Mammary epithelial cell (primary cell): ENCODE measurements at places on chromosomes 2 and 18. TPM values are rescaled to one million over a fixed set of nuclear protein-coding genes. Genes with fewer than 3 reads are reported as not detected.

- no peak for DNase-seq
These were observed 614.2 kb upstream of the REG3G start for GRCh38 chr2:78411303-78411702.

DNA sequence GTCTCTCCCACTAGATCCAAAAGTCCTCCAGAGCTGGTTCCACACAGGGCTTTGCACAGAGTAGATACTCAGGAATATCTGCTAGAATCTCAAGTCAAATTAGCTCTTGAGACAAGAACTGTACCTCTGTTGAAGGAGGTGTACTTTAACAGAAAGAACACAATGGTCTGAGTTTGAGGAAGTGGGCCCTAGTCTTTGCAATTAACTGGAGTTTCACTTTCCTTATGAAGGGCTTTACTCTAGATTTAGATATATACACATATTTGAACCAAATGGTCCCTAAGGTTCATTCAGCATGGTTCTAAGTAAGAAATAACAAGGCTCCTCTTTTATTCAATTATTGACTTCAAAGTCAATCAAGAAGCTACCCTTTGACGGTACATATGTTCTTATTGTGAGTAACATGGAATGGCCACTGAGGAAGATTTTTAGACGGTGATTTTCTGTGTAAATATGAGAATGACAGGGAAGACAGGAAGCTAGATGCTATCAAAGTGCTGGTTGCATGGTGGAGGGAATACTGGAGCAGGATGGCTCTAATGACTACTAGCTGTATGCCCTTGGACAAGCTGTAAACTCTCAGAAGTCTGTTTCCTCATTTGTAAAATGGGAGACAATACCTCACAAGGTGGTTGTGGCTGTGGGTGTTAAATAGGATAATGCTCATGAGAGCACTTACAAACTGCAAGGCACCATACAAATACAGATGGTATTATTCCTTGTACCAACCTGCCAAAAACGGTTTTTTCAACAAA is 73.5 kb upstream of the SERTAD2 start:
- no peak for DNase-seq

The CYRIA gene
- 2.0 TPM for total RNA-seq

DNA sequence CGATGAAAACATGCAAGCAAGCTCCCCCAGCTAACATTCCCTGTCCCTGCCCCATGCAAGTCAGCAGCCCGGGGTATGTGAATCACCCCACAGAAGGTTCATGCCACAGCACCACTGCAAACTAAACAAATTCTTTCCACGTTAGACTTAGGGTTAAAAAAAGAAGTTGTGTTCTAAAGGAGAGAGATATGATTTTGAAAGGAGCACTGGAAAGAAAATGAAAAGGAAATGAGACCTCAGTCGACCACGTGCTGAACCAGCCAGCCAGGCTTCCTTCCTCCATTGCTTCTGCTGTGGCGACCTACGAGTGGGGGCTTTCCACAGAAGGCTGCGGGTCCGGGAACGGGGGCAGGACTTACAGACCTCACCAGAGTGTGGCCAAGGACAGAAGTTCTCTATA is 52.0 kb downstream of the ARL4C start:
- DNase-seq, result peak; percentile 59

DNA sequence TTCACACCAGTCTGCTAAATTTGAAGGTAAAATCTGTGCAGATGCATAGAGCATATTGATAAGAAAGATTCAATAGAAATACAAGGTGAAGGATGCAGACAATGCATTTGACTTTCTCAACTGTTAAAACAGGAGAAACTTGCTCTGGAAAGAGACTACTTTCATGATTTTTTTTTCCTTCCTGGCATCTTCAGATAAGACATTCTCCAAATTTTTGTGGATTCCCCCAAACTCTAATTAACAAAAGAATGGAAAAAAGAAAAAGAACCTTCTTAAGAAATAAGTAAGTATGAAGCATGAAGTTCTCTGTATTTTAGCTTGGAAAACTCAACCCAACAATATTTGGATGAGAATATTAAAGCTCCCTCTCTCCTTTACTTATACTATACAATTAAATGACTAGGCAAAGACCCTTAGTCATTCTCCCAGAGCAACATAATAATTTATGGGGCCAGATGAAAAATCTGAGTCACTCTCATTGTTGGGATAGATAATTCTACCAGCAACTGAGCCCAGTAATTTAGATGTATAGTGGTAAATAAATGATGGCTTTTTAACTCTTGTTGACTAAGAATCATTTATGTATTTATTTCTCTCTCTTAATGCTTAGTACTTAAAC is 298.7 kb upstream of the COL3A1 start:
- DNase-seq, result no peak

The ANTXR1 gene
- 23.3 TPM for total RNA-seq

GRCh38 chr2:678964-679363 is 1.8 kb upstream of the TMEM18 start:
- DNase-seq, result no peak

DNA sequence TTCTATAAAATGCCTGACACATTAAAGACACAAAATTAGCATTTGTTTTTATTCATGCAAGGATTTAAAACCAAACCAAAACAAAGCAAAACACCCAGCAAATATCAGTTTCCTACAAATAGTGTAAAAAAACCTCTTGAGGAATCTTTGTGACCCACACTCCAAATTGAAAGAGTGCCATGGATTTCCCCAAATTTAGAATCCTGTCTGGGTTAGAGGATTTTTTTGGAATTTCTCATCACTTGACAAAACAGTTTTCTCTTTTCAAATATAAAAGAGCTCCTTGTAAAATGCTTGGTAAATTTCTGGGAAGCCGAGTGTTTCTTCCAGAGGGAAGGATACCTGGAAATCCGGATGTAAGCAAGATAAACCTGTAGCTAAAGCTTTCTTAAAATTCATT is 1.7 kb upstream of the FN1 start:
- no peak for DNase-seq

The AGXT gene
- not detected for total RNA-seq

GRCh38 chr2:85854166-85854509 is 34.7 kb downstream of the ST3GAL5 start:
- no peak for DNase-seq
